Jurkat, Clone E6-1 (cell line): ENCODE measurements at places on chromosomes 3 and 15.

- DNase-seq: no peak
Measured at GRCh38 chr15:84856731-84857417, 27.6 kb upstream of the SLC28A1 start.

DNA sequence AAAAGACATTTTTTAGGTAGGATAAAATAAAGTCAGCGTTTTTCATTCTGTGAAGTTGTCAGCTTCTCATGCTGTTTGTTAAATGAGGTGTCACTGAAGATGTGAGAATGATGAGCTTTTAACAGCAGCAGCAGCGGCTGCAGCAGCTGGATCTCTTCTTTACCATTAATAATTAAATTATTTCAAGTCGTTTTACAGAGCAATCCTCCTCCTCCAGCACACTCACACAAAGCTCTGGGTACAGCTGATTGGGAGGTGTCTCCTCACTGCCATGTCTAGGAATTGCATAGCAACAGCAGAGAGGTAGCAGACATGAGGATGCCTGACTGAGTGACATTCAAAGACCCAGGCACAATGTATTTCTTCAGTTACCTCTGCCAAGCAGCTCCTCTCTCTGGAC, 46.7 kb upstream of the PLAAT1 start:
- DNase-seq: no peak

GRCh38 chr3:64848822-64849221, 161.0 kb upstream of the ADAMTS9 start:
- DNase-seq: no peak

DNA sequence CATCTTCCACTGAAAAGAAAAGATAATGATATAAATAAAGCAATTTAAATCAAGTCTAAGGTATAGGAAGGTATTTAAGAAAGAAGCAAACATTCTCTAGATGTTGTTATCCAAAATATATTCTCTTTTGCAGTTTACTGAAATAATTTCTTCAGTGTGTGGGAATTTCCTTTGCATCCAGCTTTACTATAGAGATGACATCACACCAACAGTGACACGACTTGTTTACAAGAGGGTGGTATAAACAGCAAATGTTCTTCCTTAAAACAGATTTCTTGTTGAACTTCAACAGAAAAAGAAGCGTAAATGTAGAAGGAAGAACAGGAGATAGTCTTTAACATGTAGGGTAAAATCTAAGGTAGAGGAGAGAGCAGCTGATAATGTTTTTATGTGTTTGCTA, 202.5 kb downstream of the ROBO2 start:
- DNase-seq: no peak

- DNase-seq: no peak
Measured at GRCh38 chr3:119810018-119810435, 28.1 kb downstream of the NR1I2 start.

GRCh38 chr3:13452490-13453335, 27.4 kb upstream of the HDAC11 start:
- peak; percentile 56 for DNase-seq

- no peak for DNase-seq
Measured at GRCh38 chr3:109116031-109116430, 1.9 kb downstream of the MORC1 start.

GRCh38 chr3:163952499-163952898, 1125.8 kb downstream of the SI start:
- no peak for DNase-seq

DNA sequence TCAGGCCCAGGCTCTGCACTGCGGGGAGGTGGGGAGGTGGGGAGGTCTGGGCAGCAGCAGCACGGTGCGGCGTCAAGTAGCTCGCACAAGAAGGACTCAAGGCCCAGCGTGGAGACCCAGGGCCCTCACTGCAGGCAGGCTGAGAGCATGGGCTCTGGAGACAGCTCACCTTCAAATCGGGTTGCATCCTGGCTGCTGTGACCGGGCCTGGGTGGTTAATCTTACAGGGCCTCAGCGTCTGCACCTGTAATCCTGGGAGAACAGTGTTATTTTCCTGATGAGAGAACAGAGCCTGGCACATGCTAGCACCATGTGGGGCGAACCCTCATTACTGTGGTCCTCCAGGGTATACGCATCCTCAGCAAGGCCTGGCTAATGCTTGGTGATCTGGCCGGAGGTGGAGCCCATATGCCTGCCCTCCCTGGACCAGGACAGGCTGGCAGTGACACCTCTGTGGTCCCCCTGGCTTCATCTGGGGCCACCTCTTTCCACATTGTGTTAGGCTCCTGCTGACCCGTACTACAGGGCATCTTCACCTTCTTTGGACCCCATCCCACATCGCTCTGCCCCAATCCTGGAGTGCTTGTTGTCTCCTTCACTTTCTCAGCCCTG, 55.5 kb downstream of the RGMA start:
- no peak for DNase-seq

- DNase-seq: no peak
Measured at GRCh38 chr15:89792106-89792805, 16.1 kb downstream of the MESP2 start.

DNA sequence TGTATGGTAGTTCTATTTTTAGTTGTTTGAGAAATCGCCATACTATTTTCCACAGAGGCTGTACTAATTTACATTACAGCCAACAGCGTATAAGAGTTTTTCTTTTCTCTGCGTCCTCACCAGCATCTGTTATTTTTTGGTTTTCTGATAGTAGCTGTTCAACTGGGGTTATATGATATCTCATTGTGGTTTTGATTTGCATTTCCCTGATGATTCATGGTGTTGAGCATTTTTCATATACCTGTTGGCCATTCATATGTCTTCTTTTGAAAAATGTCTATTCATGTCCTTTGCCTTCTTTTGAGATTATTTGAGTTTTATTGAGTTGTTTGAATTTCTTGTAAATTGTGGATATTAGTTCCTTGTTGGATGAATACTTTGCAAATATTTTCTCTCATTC, 114.6 kb downstream of the LRRK1 start:
- DNase-seq: no peak

DNA sequence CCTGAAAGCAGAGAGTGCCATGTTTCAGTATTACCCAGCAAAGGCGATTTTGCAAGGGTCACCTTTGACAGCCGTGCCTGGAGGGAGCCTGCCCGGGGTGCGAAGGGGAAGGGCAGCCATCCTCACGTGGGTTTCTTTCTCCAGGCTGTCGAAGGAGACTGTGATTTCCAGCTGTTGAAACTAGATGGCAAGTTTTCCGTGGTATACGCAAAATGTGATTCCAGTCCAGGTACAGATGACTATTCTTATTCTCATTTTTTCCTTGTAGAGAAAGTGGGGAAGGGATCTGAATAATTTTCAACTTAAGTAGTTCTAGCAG, 3.4 kb downstream of the AHSG start:
- DNase-seq: no peak

- DNase-seq: no peak
Measured at GRCh38 chr3:127787071-127787490, 35.2 kb downstream of the MGLL start.

GRCh38 chr15:83199288-83199687, 8.3 kb downstream of the HDGFL3 start:
- DNase-seq: no peak

DNA sequence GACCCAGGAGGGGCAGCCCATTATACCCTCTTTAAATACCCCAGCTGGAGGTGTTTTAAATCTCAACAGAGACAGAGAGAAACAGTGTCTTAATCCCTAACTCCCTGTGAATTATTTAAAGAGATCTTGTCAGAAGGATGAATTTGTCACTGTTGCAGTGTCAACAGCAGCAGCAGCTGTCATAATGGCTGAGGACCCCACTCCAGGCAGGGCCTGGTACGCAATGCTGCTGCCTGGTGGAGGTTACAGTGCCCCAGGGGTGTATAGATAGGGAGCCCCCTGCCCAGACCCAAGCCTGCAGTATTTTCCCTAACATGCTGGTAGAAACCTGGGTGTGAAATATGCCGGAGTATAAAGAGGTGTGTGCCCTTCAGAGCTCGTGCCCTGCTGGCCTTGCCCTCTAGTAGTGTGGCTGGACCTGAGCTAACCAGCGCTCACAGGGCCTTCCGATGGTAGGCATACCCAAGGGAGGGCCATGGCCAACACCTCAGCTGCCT, 143.0 kb downstream of the EPHB1 start:
- DNase-seq: no peak

DNA sequence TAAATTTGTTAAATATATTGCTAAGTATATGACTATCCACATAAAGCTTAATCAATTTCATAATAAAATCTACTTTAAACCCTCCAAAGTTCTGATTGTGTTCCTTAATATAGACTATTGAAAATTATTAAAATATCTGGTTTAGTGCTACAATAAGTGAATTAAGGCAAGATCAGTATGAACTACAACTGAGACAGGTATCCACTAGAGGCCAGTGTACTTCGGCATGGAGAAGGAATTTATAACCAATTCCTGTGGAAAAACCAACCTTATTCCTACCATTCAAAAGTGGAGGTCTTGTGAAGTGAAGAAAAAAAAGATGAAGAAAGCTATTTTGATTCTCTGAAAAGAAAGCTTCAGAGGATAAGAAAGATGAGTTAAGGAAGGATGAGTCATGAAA, 237.7 kb downstream of the SUCLG2 start:
- no peak for DNase-seq

DNA sequence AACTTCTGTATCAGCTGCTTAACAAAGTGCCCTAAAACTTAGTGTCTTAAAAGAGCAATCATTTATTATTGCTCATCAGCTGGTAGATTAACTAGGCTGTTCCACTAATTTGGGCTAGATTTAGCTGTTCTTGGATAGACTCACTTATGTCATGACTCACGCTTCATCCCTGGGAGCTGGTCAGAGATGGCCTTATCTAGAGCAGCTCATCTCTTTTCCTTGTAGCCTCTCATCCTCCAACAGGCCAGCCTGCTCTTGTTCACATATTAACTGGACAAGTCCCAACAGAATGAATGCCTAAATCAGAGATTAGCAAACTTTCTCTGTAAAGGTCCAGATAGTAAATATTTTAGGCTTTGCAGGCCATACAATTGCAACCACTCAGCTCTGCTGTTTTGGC, 66.9 kb upstream of the PLAAT1 start:
- no peak for DNase-seq

DNA sequence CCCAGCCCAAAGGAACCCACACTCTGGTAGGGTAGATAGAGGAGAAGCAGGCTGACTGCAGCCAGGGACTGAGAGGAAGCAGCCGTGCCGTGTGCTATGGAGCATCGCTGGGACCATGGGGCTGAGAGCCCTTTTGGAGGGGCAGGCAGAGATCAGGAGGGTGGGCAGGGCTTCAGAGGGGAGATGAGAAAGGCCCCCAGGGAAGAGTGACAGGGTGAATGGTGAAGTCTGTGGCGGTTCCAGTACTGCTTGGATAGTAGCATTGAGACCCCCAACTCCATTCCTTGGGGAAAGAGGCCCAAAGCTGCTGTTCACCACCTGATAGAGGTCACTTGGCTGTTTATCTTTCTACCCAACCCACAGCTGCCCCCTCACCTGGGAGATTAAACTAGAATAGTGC, 80.0 kb upstream of the MRPS22 start:
- no peak for DNase-seq

- DNase-seq: no peak
Measured at GRCh38 chr3:185928496-185928895, 9.3 kb downstream of the TRA2B start.

DNA sequence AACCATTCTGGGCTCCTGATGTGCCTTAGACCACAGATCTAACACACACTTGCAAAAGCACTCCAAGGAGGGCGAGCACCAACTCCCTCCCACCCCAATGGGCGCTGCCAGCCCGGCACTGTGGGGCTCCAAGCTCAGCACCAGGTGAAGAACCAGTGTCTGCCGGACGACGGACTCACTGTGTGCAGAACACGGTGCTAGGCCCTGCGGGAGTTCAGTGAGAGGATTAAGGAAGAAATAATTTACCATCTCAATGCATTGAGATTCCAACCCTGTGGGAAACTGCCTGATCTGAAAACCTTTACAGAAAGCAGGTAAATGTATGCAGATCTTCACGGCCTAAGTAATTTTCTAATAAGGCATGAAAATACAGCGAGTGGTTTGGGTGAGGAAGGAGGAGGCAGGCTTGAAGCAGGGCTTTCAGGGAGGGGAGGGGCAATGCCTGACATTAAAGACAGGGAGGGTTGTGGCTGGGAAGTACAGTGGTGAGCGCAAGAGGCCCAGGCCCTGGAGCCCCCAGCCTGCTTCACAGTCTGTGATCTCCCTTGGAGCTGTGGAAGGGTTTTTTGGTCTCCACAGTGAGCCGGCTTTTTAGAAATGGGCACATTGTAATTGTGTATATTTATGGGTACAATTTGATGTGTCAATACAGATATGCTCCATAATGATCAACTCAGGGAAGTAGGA, 35.6 kb upstream of the CHRNB4 start:
- DNase-seq: no peak
